ENCODE measurements at places on chromosomes 16 and 17. TPM values are rescaled to one million over a fixed set of nuclear protein-coding genes. Genes with fewer than 3 reads are reported as not detected.

The SSH2 gene
- total RNA-seq = 6.2 TPM

The NXN gene
- 6.5 TPM for total RNA-seq

The APOBR gene
- total RNA-seq = not detected

The IGFALS gene
- total RNA-seq = not detected

The HAP1 gene
- total RNA-seq = under 0.01 TPM

The KCNH4 gene
- under 0.01 TPM for total RNA-seq

The TMIGD1 gene
- not detected for total RNA-seq

The FAM83G gene
- total RNA-seq = 24.2 TPM

The TUBB3 gene
- 119 TPM for total RNA-seq

The COPZ2 gene
- 63.3 TPM for total RNA-seq

The NPIPB6 gene
- under 0.01 TPM for total RNA-seq

The ZMYND15 gene
- under 0.01 TPM for total RNA-seq

The KRT38 gene
- total RNA-seq = not detected

The MSL1 gene
- total RNA-seq = 38.9 TPM

The PLD6 gene
- 2.3 TPM for total RNA-seq

The SLC16A11 gene
- total RNA-seq = not detected

The TM4SF5 gene
- not detected for total RNA-seq

The SNF8 gene
- 217 TPM for total RNA-seq

The RASL10B gene
- 3.9 TPM for total RNA-seq

The REXO5 gene
- total RNA-seq = 5.4 TPM

The RPGRIP1L gene
- 15.3 TPM for total RNA-seq

The CARD14 gene
- not detected for total RNA-seq

The NXPH3 gene
- 0.38 TPM for total RNA-seq

The TBC1D26 gene
- not detected for total RNA-seq

The MARF1 gene
- total RNA-seq = 8.2 TPM

The NECAB2 gene
- total RNA-seq = not detected

The PPM1E gene
- under 0.01 TPM for total RNA-seq

The CDRT4 gene
- 0.28 TPM for total RNA-seq

The MYH3 gene
- total RNA-seq = 0.38 TPM

The RSKR gene
- 3.3 TPM for total RNA-seq

The KRT36 gene
- not detected for total RNA-seq

The HOXB5 gene
- not detected for total RNA-seq

The RNF222 gene
- not detected for total RNA-seq

The NPIPA7 gene
- total RNA-seq = not detected

The CDT1 gene
- 3.9 TPM for total RNA-seq

The MT3 gene
- not detected for total RNA-seq

The RGS9 gene
- 0.56 TPM for total RNA-seq

The KRTAP9-2 gene
- not detected for total RNA-seq

The CDH3 gene
- total RNA-seq = 0.38 TPM

The CA4 gene
- total RNA-seq = not detected

Data from regular cardiac myocyte (primary cell).